ENCODE measurements at places on chromosomes 2 and 18. TPM values are rescaled to one million over a fixed set of nuclear protein-coding genes. Genes with fewer than 3 reads are reported as not detected.

MYOM1 gene
- 37.7 TPM for total RNA-seq

CXCR1 gene
- not detected for total RNA-seq

LCT gene
- not detected for total RNA-seq

GRCh38 chr18:57834616-57835015, 31.5 kb upstream of the ATP8B1 start:
- no peak for DNase-seq
- no peaks in the 10 kb centered on the region for H3K36me3 ChIP-seq
- no peak overlapping the region for H3K4me3 ChIP-seq

GRCh38 chr18:49743117-49743567, 70.2 kb downstream of the ACAA2 start:
- H3K27ac ChIP-seq = no peak overlapping the region
- no peaks in the 10 kb centered on the region for H3K36me3 ChIP-seq
- H3K4me3 ChIP-seq = no peak overlapping the region
- no peaks in the 10 kb centered on the region for H3K27me3 ChIP-seq
- DNase-seq = no peak

IL1R2 gene
- total RNA-seq = 3.0 TPM

GRCh38 chr2:227657199-227657845, 9.3 kb upstream of the SCYGR5 start:
- no peaks in the 10 kb centered on the region for H3K27me3 ChIP-seq
- no peaks in the 10 kb centered on the region for H3K36me3 ChIP-seq
- no peak overlapping the region for H3K4me3 ChIP-seq
- H3K27ac ChIP-seq = no peak overlapping the region

KCTD1 gene
- total RNA-seq = 7.1 TPM

- H3K36me3 ChIP-seq = no peaks in the 10 kb centered on the region
- H3K27me3 ChIP-seq = no peaks in the 10 kb centered on the region
- no peak overlapping the region for H3K27ac ChIP-seq
- H3K4me1 ChIP-seq = no peaks in the 10 kb centered on the region
These were observed 6.6 kb downstream of the NMUR1 start for GRCh38 chr2:231523451-231524285.

GRCh38 chr2:86661333-86661732, 37.7 kb upstream of the RNF103 start:
- no peak overlapping the region for H3K4me3 ChIP-seq
- H3K36me3 ChIP-seq = no peaks in the 10 kb centered on the region
- no peak for DNase-seq
- H3K27me3 ChIP-seq = no peaks in the 10 kb centered on the region
- no peak overlapping the region for H3K27ac ChIP-seq

- H3K36me3 ChIP-seq = no peaks in the 10 kb centered on the region
- H3K4me1 ChIP-seq = no peaks in the 10 kb centered on the region
- no peaks in the 10 kb centered on the region for H3K27me3 ChIP-seq
- H3K4me3 ChIP-seq = no peak overlapping the region
- no peak overlapping the region for H3K27ac ChIP-seq
These were observed 23.8 kb downstream of the NABP1 start for GRCh38 chr2:191701696-191702095.

- DNase-seq = no peak
- no peak overlapping the region for H3K4me3 ChIP-seq
- H3K36me3 ChIP-seq = no peaks in the 10 kb centered on the region
- no peaks in the 10 kb centered on the region for H3K4me1 ChIP-seq
- no peak overlapping the region for H3K27ac ChIP-seq
These were observed 34.2 kb downstream of the PMS1 start for GRCh38 chr2:189818249-189819038.

ABHD1 gene
- not detected for total RNA-seq

DNA sequence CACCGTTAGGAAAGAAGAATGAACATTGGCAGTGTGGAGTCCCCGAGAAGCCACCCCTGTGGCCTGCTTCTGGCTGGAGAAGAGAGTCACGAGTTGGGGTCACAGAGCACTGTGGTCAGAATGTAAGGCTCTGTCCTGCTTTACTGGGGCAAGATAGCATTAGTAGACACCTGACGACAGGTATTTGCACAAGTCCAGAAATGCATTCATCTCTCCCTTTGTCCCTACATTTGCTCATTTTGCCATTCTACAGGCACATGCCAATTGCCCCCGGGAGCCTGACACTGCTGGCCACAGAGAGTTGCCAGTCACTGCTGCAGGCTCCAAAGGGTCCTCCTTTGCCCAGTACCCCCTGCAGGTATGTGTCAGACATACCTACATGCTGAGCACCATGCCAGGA, 133.3 kb downstream of the SMAD2 start:
- H3K4me3 ChIP-seq = no peak overlapping the region
- no peaks in the 10 kb centered on the region for H3K36me3 ChIP-seq
- DNase-seq = no peak
- no peak overlapping the region for H3K27ac ChIP-seq
- H3K4me1 ChIP-seq = peaks cover 10% of the 10 kb centered on the region

MARCO gene
- 18.7 TPM for total RNA-seq

KCNG2 gene
- not detected for total RNA-seq

- no peak for DNase-seq
- H3K27me3 ChIP-seq = peaks cover 88% of the 10 kb centered on the region
- H3K4me1 ChIP-seq = peaks cover 30% of the 10 kb centered on the region
- no peak overlapping the region for H3K4me3 ChIP-seq
These were observed 16.9 kb downstream of the WNT10A start for GRCh38 chr2:218897394-218898108.

DNA sequence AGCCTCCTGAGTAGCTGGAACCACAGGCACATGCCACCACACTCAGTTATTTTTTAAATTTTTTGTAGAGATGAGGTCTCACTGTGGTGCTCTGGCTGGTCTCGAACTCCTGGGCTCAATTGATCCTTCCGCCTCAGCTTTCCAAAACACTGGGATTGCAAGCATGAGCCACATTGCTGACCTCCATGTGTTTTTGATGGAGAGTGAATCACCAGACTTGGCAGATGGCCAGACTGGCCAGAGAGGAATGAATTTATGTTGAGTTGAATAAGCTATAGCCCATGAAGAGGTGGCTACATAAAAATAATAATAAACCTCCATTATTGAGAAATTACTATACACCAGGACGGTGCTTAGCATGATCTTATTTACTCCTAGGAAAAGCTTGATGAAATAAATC, 91.5 kb downstream of the MREG start:
- H3K36me3 ChIP-seq = no peaks in the 10 kb centered on the region
- H3K27ac ChIP-seq = no peak overlapping the region
- H3K4me1 ChIP-seq = peaks cover 31% of the 10 kb centered on the region
- H3K4me3 ChIP-seq = no peak overlapping the region
